ENCODE measurements at places on chromosomes 7 and 10.

DNA sequence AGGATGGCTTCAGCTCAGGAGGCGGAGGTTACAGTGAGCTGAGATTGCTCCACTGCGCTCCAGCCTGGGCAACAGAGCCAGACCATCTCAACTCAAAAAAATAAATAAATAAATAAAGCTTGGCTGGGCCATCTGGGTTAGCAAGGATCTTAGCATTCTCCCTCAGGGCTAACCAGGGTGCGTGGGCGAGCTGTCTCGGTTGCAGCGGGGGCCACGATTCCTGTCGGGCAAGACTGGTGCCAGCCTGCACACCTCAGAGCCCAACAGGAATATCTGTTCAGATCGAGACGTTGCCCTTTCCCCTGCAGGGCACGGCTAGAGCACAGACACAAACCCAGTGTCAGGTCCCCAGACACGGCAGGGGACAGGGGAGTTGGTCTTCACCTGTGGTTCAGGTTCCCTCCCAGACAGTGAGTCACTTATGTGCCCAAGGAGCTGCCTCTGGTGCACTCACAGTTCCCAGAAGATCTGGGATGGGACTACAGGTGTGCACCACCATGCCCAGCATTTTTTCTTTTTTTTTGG lies 75.5 kb upstream of the GTF2I start:
- DNase-seq: no peak

GRCh38 chr10:22369434-22370072 lies 24.3 kb downstream of the SPAG6 start:
- DNase-seq: no peak

DNA sequence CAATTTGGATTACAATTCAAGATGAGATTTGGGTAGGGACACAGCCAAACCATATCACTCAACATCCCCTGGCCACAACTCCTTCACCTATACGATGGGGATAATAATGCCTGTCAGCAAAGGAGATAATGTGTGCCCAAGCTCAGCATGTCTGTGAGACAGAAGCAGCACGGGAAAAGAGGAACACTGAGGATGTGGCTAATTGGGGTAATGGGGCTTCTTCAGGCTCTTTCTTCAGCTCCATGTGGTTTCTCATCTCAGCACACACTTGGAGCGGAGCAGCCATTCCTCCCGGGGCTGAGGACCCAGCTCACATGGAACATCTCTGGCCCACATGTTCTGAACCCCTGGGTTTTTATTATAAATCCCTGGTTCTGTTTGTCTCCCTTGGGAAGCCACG lies 136.0 kb upstream of the NAMPT start:
- DNase-seq: no peak

- DNase-seq: no peak
Measured at GRCh38 chr10:593901-594457, 95.5 kb downstream of the DIP2C start.

DNA sequence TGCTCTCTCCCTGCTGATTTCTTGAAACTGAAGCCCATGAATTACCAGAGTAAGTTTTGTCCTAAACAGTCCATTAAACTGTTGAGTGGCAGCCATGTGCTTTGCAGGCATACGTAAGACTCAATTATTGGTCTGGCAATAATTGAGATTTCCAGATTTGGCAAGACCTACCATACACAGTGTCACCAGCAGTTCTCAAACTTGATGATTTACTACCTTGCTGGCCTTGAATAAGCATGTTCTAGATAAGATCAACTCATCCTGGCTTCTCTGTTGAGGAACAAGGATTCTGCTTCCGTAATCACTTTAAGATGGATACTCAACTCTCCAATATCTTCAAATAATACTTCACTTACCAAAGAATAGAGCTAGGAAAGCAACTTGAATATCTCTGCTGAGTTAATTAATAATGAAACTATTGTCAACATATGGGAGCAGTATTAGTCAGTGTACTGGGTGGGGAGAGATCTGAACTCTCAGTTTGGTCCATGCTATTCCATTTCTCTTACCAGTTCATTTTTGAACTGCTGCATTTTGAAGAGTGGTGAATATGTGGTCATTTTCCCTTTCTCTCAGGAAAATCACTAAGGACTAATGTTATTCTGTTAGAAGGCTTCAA lies 181.4 kb downstream of the IPMK start:
- no peak for DNase-seq

DNA sequence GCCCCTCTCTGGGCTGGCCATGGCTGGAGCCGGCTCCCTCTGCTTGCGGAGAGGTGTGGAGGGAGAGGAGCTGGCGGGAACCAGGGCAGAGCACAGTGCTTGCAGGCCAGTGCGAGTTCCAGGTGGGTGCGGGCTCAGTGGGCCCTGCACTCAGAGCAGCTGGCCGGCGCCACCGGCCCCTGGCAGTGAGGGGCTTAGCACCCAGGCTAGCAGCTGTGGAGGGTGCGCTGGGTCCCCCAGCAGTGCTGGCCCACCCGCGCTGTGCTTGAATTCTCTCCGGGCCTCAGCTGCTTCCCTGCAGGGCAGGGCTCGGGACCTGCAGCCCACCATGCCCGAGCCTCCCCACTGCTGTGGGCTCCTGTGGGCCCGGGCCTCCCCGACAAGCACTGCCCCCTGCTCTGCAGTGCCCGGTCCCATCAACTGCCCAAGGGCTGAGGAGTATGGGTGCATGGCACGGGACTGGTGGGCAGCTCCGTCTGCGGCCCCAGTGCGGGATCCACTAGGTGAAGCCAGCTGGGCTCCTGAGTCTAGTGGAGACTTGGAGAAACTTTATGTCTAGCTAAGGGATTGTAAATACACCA lies 61.2 kb upstream of the AGR3 start:
- no peak for DNase-seq

GRCh38 chr7:104985259-104985617 lies 28.8 kb upstream of the KMT2E start:
- DNase-seq: no peak

GRCh38 chr7:108308903-108309302 lies 147.3 kb downstream of the NRCAM start:
- no peak for DNase-seq

DNA sequence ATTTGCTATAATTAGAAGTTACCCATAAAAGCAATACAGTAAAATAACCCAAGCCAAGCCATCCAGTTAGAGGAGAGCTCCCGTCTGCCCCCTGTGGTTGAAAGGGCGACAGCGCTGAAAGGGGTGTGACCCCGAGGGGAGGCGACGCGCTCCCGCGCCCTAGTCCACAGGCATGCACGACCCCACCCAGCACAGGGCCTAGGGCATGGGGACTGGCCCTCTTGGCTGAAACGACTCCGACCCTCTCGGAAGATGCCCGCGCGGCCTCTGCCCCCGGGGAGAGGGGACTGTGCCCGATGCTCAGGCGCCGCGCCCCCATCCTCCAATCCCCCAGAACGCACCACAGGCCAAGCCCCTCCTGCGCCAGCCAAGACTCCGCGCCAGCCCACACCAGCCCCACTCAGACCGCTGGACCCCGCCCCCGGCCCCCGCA lies 64.0 kb downstream of the CSGALNACT2 start:
- DNase-seq: no peak

DNA sequence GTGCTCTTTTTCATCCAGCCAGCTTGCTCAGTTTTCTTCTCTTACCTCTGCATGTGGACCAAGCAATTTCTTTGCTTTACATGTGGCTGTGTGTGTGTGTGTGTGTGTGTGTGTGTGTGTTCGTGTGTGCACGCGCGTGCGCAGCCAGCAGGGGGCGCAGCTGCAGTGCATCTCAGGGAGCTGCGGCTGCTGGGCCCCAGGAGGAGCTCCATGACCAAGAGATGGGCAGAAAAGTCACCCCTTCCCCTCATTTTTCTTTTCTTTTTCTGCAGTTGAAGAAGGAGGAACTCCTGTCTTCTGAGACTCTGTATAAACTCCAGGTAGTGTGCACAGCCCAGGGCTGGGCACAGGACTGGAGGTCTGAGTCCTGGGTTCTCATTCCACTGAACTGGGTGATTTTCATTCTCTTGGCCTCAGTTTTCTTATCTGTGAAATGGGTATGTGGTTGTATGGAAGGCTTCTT lies 41.8 kb downstream of the BLNK start:
- no peak for DNase-seq

DNA sequence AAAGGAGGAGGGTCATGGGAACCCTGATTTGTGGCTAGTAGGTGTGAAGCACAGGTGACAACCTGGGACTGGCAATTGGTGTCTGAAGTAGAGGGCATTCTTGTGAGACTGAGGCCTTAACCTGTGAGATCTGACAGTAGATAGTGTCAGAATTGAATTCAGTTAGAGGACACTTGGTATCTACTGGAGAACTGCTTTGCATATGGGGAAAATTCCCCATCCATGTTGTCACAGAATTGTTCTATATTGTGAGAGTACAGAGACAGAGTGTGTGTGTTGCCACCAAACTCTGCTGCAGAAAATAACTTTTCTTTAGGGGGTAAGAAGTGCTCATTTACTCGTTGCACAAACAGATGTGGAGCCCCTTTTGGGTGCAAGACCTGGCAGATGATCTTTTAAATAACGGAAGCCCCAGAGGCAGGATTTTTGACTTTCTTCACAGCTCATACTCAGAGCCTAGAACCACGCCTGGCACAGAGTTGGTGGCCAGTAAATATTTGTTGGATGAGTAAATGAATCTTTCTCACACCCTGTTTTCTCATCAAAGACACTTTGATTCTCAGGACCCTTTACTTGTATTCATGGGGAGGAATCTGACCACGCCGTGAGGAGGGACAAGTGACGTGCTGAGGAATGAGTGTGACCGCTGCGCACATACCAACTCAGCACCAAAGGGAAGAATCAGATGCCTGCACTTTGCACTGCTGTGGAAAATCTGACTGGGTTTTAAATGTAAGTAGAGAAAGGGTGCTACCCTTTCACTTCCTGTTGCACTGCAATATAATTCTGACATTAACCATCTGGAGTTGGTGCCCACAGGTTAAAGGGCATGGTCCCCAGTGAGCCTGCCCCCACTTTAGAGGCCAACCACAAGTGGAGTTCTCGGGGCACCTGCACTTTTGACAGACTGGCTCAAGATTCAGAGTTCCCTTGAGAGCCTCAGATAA lies 39.2 kb upstream of the SDHAF3 start:
- no peak for DNase-seq

GRCh38 chr7:1917221-1918062 lies 247.4 kb downstream of the ELFN1 start:
- no peak for DNase-seq
